ENCODE measurements at places on chromosomes 16 and 17.

- DNase-seq = no peak
These were observed 44.4 kb upstream of the ARL4D start for GRCh38 chr17:43354371-43354770.

DNA sequence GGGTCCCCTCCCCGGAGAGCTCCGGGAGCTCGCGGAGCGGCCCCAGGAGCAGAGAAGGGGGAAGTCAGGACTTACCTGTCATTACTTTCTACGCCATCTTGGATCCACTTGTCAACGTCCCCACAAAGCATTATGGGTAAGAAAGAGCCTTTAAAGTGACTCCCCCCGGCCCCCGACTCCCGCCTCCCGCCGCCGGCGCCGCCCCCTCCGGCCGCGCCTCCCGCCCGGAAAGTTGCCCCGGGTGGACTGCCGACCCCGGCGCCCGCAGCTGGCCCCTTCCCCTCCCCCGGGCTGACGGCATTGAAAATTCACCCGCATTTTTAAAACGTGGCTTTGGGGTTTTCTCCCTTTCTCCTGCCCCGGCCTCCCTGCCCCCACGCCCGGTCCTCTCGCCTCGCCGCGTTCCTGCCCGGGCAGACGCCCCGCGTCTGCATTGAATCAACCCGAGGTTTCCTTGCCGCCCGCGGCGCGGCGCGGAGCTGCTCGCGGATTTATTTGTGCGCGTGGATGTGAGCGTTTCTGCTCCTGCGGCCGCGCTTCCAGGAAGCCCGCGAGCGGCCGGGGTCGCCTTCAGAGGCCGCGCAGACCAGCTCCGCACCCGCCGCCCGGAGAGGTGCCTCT, at the start of gene HELZ:
TSS of gene HELZ (minus strand) at position 124 of the 621 bp plus-strand sequence. CDS start 26,392 bp downstream, outside the sequence.
- peak; percentile 82 for DNase-seq

- no peak for DNase-seq
These were observed 4.9 kb downstream of the TNRC6C start for GRCh38 chr17:77963441-77963840.

DNA sequence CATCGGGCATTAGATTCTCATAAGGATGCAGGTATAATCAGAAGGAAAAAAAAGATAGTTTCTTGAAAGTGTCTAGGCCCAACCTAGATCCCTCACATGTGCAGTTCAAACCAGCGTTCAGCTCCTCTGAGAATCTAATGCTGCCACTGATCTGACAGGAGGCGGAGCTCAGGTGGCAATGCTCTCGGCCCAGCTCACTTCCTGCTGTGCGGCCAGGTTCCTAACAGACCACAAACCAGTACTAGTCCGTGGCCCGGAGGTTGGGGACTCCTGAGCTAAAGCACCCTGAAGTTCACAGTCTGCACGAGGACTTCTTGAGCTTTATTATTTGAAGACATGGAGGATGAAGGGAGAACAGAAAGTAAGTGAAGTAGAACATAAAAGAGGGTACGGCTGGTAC, 16.8 kb downstream of the SMCR8 start:
- no peak for DNase-seq

- DNase-seq = no peak
These were observed 27.1 kb upstream of the ZFPM1 start for GRCh38 chr16:88426018-88426417.

GRCh38 chr16:69453936-69454335, 29.5 kb downstream of the CYB5B start:
- DNase-seq = no peak
